ENCODE measurements at places on chromosomes 2 and 18.
A peak's percentile ranks its signal among the peaks of the same experiment; 100 is the strongest.

- no peak for DNase-seq
These were observed 239.0 kb upstream of the MMADHC start for GRCh38 chr2:149826471-149827125.

- DNase-seq, result peak; percentile 29
These were observed 710 bp downstream of the SEC11C start for GRCh38 chr18:59140302-59140885.

GRCh38 chr2:29448096-29448688 is 333.0 kb downstream of the CLIP4 start:
- DNase-seq, result no peak

DNA sequence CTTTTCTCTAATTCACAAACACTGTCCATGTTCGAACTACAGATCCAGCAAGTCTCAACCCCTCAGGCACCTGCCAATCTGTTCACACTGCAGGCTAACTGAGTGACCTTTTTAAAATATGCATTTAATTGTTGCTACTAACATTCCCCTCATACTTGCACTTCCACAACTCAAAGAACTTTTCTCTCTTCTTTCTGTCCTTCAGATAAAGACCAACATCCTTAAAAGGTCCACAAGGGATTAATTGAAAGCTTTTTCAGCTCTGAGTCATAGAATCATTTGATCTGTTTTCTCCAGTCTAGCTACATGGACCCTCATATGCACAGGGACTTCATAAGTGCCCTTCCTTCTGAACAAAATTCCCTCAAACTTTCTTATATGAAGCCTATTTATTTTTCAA is 1321.2 kb downstream of the DPP10 start:
- no peak for DNase-seq

DNA sequence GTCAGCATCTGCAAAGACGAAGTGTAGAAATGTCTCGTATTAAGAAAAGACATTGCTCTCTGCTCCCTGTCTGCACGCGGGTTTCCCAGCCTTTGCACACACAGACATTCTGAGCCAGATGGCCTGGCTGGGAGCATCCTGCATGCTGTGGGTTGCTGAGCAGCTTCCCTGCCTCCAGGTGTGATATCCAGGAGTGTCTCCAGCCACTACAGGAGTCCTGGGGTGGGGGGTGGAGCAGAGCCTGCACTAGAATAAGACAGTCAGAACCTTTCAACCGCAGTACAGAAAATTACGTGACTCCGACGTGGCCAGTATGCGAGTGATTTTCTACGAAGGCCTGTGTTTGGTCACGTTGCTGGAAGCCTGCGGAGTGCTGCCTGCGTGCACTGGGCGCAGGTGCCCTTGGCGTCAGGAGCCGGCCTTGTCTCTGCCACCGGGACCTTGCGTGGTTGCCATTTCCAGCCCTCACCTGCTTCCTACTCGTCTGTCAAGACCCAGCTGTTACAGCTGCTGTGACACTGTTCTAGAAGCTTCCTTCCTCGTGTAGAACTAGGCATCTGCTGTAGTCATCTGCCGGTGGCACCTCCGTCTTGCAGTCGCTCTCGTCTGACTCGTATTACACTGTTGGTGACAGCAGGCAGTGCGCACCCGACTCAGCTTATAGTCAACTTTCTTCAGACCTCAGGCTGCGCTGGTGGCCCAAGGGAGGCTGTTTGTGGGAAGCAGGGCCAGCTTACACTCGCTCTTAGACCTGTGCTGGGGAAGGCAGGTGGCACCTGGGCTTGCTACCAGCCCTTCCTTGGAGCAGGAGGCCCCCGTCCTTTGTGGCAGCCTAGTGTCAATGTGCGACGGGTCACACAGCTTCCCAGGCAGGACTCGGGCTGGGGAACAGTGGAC is 11.2 kb downstream of the CTDP1 start:
- no peak for DNase-seq
